ENCODE measurements at places on chromosomes 4 and X. TPM values are rescaled to one million over a fixed set of nuclear protein-coding genes. Genes with fewer than 3 reads are reported as not detected.

NAA15 gene
- total RNA-seq = 122 TPM

TMEM31 gene
- total RNA-seq = not detected

DNA sequence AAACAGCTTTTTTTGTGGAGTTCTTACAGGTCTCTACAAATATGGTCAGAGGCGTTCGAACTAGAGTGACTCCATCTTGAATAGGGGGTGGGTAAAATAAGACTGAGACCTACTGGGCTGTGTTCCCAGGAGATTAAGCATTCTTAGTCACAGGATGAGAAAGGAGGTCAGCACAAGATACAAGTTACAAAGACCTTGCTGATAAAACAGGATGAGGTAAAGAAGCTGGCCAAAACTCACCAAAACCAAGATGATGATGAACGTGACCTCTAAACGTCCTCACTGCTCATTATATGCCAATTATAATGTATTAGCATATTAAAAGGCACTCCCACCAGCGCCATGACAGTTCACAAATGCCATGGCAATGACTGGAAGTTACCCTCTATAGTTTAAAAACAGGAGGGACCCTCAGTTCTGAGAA lies 42.8 kb upstream of the SPP1 start:
- no peak for DNase-seq

- DNase-seq = no peak
These were observed 67.2 kb downstream of the ANK2 start for GRCh38 chr4:113116414-113117357.

GRCh38 chr4:1579901-1580691 lies 104.0 kb downstream of the FAM53A start:
- DNase-seq = peak; percentile 94

- DNase-seq = no peak
These were observed 1685.3 kb downstream of the STIM2 start for GRCh38 chr4:28545986-28546385.

DNA sequence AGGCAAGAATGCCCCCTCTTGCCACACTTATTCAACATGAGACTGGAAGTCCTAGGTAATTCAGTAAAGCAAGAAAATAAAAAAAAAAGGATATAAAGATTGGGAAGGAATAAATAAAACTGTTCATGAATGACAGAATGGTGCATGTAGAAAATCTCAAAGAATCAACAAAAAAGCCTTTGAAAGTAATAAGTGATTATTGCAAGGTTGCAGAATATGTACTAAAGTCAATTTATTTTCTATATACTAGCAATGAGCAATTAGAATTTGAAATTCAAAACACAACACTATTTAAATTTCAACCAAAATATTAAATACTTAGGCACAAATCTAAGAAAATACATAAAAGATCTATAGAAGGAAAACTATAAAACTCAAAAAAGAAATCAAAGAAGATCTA lies 58.6 kb downstream of the MAGEA10 start:
- no peak for DNase-seq

DNA sequence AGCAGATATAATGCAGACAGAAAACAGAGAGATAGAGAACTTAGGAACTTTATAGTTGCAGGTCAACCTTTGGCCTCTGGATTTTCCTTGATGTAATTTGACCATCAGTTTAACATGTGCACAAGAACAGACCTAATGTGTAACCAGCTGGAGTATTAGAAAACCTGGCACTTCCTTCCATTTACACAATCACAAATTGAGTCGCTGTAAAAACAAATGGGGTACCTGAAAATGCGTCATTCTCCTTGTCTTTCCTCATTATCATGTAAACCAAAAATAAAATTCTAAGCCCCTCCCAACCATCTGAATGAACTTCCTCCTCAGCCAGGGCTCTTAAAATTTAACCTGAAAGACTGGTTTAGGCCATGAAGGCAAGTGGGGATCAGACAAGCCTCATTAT lies 358.4 kb upstream of the MAGEB16 start:
- no peak for DNase-seq

- no peak for DNase-seq
These were observed 26.3 kb downstream of the ANKRD50 start for GRCh38 chr4:124686279-124686678.

DNA sequence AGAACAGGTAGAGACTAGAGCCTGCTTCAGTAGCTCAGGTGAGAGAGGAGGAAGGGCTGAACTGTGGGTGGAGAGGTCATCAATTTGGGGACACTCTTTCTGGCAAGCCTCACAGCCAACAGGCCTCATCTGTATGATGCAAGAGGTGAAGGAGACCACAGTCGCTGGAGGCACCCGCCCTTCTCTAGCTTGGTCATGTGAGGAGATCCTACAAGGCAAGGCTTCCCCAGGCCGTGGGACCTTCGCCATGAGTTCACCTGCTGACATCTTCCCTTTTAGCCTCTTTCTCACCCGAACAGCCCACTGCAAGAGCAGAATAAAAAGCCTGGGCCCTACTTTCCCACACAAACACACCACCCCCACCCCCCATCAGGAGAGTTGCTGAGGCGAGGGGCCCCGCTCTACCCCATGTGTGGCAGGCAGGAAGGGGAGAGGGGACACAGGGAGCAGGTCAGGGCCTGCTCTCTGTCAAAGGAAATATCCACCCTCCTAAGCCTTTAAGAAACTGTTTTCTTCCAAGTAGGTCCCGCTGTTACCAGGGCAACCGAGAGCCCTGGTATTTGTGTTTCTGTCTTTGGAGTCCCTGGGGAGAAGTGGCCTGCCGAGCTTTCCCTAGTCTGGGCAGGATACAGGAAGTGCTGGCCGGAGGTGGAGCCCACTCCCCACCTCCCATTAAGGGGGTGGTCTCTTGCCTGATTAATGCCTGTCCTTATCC lies 8.1 kb downstream of the RTL5 start:
- DNase-seq = no peak

DNA sequence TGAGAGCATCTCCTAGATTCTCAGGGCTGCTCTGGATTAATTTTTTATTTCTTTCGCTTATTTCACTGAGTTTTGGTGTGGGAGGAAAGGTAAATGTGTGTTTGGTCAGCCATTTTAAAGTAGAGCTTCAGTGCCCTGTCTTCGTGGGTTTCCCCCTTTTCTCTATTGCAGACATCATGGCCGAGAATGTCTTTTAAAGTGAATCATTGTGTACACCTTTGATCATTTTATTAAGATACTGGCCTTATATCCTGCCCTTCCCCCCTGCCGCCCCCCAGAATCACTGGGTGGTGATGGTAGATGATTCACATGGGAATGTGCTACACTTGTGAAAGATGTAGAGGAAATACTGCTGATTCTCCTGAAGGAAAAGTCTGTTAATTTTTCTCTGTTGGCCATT lies 23.8 kb downstream of the CDKL5 start:
- DNase-seq = no peak

- no peak for DNase-seq
These were observed 81.8 kb downstream of the FRYL start for GRCh38 chr4:48698029-48698971.

GRCh38 chrX:9581771-9582385 lies 117.0 kb downstream of the TBL1X start:
- DNase-seq = no peak

GRCh38 chr4:139555705-139556070 lies 331 bp downstream of the SETD7 start:
- no peak for DNase-seq
